Activated naive CD4-positive, alpha-beta T cell treated with anti-CD3 and anti-CD28 coated beads, Interleukin-2, amount 50 U/mL, for 16 hours (primary cell): ENCODE measurements at places on chromosomes 4 and X.

- DNase-seq: no peak
These were observed 68.4 kb upstream of the BMP2K start for GRCh38 chr4:78707793-78708192.

- no peak for DNase-seq
These were observed 8.6 kb downstream of the SPATA4 start for GRCh38 chr4:176186671-176187395.

DNA sequence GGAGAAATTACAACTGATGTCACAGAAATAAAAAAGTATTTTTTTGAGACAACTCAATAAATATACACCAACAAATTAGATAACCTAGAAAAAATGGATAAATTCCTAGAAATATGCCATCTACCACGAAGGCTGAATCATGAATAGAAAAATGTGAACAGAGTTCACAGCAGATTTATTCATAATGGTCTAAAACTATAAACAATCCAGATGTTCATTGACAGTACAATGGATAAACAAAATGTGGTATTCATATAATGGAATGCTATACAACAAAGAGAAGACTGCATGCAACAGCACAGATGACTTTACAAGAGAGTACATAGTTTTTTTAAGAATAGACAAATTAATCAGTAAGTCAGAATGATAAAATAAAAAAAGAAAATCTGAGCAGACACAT lies 55.2 kb downstream of the CLOCK start:
- no peak for DNase-seq

DNA sequence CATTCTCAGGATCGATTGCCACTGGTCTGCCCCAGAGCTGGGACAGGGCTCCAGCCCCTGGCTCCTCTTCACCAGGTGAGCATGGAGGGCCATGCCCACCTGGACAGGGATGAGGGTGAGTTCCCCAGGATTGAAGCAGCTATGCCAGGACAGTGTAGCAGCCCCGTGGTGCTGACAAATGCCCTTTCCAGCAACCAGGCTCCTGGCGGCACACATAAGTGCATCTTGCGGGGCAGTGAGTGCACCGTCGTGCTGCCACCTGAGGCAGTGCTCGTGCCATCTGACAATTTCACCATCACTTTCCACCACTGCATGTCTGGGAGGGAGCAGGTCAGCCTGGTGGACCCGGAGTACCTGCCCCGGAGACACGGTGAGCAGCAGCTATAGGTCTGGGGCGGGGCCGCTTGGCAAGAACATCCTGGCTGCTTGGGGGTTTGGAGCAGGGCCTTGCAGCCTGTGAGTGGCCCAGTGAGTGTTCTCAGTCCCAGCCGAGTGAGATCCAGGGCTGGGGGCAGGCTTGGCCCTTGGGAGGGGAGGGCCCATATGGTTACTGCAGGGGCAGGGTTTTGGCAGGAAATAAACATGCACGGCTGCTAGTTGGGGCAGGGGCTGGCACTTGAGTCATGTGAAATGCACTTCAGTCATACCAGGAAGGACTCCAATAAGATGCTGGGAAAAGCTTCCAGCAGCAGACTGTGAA lies 6.1 kb downstream of the IL9R start:
- no peak for DNase-seq

GRCh38 chr4:177582992-177583391 lies 140.8 kb upstream of the AGA start:
- DNase-seq: no peak

GRCh38 chr4:109560687-109561461 lies 828 bp downstream of the MCUB start:
- DNase-seq: peak; percentile 63

- no peak for DNase-seq
These were observed 11.4 kb downstream of the SYN1 start for GRCh38 chrX:47608130-47608810.

DNA sequence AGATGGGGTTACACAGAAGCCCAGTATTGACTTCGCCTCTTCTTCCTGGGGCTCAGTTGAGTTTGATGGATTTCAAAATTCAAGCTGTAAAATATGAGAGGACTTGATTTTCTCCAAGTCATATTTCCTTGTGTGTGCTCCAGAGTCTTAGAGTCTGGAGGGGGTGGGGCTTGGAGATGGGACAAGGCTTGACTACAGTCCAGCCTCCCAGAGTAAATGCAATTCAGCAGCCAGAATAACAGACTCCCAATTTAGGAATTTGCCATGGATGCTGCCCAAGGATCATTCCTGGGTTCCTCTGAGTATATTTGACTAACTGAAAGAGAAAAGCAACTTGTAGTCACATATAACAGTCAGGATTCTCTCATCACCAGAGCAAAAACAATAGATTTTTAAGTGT lies 53.7 kb upstream of the RBPJ start:
- no peak for DNase-seq

DNA sequence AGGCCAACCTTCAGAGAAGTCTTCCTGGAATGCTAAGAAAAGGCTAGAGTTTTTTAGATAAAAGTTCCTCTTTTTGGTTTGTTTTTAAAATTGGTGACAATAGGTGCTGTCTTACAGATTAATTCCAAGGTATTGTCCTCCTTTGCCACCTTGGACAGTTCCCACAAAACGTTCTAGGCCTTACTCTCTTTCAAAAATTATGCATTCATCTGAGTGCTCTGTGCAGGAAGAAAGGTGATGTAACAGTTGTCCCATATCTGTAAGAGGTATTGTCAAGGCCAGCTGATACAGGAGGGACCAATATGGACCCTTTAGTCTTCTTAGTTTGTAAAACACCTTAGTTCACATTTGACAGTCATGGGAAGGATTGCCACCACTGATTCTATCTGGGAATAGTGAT lies 15.9 kb upstream of the CXCL5 start:
- no peak for DNase-seq

GRCh38 chr4:116358633-116359222 lies 726.6 kb downstream of the TRAM1L1 start:
- DNase-seq: no peak

DNA sequence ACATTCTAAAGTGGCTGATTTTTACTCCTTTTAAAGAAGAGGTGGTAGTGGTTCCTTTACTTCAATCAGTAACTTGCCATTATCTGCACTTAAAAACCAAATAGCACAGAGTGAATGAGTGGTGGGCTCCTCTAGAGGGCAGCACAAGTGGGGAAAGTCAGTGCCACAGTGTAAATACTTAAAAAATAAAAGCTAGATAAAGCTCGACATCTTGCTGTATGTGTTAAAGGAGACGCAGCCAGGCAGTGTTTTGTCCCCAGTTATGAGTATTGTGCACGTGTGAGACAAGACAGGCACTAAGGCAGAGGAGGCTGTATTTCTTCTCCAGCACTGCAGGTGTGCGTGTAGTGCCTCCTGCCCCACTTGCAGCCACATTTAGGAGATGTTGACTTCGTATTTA lies 24.6 kb downstream of the NAP1L5 start:
- peak; percentile 40 for DNase-seq

GRCh38 chrX:109382332-109382731 lies 99.6 kb downstream of the GUCY2F start:
- DNase-seq: no peak

GRCh38 chr4:108060164-108060563 lies 70.5 kb downstream of the HADH start:
- DNase-seq: no peak

DNA sequence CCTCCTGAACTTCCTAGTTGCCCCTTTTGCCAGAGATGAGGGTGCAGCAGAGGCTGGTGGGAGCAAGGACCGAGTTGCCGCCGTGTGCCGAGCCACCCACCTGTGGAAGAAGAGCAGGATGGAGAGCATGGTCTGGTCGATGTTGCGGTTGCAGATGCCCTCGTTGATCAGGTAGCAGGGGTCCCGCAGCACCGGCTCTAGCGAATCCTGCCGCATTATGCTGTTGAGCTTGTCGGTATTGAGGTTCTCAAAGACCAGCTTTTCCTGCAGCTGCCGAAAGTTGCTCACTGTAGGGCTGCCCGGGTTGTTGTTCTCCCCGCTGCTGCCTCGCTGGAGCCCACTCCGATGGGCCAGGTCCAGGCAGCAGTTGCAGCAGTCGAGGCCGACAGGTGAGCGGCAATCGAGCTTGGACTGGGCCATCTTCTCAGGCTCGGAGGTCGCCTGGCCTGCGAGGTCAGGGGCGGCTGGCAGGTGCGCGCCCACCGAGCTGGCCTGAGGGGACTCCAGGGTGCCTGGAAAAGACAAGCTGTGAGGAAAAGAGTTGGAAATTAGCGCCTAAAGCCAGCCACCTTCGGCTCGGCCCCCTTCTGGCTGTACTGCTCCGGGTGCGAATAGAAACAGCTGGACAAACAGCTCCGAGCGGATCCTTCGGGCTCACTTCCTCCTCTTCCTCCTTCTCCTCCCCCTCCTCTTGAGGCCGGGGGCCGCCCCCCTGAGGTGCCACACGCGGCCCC lies 420 bp downstream of the TSC22D3 start:
- DNase-seq: no peak

- DNase-seq: no peak
These were observed 24.9 kb upstream of the HOPX start for GRCh38 chr4:56705966-56706365.

DNA sequence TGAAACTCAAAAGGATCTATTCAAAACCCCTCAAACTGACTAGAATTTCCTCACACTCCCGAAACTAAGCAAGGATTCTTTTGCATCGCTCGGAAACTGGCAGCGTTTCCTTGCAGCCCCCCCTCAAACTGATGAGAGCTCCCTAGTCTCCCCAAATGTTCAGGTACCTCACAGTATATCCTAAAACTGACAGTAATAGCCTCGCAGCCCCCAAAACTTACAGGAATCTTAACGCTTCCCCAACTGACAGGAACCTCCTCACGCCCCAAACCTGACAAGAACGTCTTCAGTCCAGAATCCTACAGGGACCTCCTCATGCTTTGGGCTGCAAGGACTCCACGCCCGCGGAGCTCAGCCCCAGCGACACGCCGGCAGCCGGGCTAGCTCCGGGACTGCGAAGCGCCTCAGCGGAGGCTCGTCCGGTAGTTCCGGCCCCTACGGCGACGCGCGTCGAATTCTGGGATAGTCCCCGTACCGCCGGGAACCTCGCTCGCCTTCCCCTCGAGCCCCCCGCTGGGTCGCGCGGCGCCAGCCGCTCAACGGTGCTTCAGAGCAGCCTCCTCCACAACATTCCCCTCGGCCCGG lies 640 bp downstream of the PHF8 start:
- peak; percentile 34 for DNase-seq
